ENCODE measurements at places on chromosomes 16 and 17.
A peak's percentile ranks its signal among the peaks of the same experiment; 100 is the strongest.

GRCh38 chr17:74432766-74433391 is 991 bp downstream of the GPRC5C start:
- DNase-seq: no peak

DNA sequence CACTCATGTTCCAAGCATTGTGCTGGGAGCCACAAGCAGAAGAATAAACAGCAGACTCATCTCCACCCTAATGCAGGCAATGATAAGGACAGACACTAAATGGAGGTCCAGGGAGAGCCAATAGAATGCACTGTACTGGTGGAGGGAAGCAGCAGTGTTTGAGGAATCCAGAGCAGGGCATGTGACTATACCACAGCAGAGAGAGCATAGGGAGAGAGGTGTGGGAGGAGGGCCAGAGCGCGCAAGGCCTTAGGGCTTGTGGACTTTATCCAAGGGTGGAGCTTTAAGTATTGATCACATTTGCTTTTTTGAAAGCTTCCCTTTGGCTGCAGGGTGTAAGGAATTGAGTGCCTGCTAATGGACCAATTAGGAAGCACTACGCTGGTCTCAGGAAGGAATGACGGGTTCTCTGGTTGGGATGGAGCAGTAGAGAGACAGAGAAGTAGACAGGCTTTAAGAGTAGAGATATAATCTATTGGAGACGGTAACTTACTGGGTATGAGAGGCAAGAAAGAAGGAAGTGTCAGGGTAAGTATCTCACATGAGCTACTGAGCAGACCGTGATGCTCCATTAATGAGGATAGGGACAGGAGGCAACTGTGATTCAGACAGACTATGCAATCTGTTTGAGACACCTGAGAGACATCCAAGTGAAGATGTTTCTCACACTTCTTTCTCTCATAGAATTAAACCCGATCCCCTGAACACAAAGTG is 82.2 kb downstream of the MYO1D start:
- no peak for DNase-seq

- DNase-seq: no peak
These were observed 239.0 kb downstream of the SNX29 start for GRCh38 chr16:12215277-12216105.

GRCh38 chr16:79592186-79592585 is 8.4 kb downstream of the MAF start:
- no peak for DNase-seq

DNA sequence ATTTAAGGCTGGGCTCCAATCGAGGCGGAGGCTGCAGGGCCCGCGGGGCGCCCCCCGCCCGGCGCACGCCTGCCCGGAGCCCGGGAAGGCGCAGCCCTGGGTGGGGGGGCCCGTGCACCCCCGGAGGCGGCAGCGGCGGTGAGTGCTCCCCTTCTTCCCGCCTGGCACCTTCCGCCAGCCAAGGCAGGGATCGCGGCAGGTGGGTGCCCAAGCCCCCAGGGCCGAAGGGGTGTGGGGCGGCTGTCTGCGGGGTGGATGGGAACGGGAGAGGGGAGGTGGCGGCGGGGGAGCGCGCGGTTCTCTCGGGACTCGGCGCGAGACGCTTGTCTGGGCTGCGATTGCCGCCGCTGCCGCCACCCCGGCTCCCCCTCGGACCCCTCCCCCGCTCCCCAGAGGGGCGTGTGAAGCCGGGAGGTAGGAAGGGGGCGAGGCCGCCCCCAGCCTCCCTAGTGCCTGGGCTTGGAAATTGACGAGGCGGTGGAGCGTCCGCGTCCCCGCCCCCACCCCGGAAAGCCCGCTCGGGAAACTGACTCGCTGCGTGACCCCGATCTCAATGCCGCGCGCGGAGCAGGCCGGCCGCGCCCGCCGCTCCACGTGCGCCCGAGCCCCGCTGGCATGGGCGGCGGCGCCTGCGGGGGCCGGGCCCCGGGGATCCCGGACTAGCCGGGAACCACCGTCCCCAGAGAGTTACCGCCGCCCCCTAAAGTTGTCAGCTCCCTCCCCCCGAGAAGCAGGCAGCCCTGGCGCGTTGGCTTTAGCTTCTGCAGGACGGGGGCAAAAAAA is 231.5 kb downstream of the MRTFB start:
- no peak for DNase-seq

- peak; percentile 86 for DNase-seq
These were observed 40.3 kb upstream of the MRPS23 start for GRCh38 chr17:57889892-57890856.

Data from IMR-90 (cell line).